ENCODE measurements at places on chromosomes 2 and 18.

GRCh38 chr2:143513081-143513480, 383.9 kb downstream of the ARHGAP15 start:
- DNase-seq: peak; percentile 15

DNA sequence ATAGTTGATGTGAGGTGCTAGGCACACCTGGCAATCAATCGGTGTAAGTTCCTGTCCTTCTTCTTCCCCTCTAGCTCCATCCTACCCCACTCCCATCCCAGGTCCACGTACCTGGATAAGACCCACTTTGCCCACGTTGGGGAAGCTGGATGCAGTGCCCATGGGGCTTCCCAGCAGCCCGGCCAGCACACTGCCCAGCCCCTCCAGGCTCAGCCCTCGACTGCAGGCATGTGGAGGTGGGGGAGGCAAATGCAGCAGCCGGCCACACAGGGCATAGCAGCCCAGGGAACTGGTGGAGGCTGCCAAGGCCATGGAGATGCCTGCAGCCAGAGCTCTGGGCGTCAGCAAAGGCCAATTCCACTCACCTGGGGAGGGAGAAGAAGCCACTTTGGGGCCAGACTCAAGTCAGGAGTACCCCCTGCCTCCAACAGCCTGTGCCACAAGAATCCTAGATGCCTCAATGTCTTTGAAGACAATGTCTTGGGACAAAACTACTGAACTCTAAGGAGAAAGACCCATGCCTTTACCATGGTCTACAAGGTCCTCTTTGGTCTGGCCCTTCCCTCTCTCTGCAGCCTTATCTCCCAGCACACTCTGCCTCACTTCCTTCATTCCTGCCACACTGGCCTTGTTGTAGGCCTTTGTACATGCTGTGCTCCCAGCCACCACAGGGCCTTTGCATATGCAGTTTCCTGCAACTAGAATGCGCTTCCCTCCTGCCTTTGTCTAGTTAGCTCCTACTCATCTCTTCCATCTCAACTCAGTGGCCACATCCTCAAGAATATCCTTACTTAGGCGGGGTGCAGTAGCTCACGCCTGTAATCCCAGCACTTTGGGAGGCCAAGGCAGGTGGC, 4.5 kb downstream of the SLC23A3 start:
- DNase-seq: no peak

DNA sequence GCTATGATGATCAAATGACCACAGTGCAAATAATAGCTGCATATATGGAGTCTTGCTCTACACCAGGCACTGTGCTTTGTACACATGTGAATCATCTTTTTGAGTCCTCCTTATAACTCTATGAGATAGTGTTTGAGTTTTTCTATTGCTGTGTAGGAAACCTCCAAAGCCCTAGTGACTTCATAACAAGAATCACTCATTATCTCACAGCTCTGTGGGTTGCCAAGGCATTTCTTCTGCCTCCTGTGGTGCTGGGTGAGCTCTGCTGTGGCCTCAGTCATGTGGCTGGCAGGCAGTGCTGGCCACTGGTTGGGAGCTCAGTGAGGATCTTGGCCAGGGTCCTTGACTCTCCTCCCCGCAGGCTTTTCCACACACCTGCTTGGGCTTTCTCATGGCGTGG, 153.4 kb downstream of the CAPN13 start:
- DNase-seq: peak; percentile 26

GRCh38 chr2:22801970-22802369, 583.0 kb upstream of the KLHL29 start:
- no peak for DNase-seq

DNA sequence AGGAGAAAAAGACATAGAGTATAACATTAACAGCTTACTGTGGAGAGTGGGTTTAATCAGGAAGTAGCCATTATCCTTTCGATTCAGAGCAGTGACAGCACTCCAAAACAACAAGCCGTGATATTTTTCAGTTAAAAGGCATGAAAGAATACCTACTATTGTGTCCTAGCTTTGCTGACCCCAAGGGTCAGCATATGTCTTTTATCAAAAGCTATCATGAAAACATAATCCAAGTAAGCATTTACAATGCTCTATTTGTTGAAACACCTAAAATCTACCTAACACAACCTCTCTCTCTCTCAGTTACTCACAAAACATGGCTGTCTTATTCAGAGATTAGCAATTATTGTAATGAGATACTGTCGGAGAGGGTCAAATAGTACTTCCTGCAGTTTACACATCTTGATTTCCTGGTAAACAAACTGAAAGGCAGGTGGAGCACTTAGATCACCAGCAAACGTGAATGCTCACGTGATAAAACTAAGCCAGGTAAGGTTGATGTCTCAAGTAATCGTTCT, 100.0 kb downstream of the BAZ2B start:
- DNase-seq: no peak
